ENCODE measurements at places on chromosomes 5 and 9.

- peak; percentile 43 for DNase-seq
These were observed 79.4 kb downstream of the SLC1A3 start for GRCh38 chr5:36685631-36686288.

DNA sequence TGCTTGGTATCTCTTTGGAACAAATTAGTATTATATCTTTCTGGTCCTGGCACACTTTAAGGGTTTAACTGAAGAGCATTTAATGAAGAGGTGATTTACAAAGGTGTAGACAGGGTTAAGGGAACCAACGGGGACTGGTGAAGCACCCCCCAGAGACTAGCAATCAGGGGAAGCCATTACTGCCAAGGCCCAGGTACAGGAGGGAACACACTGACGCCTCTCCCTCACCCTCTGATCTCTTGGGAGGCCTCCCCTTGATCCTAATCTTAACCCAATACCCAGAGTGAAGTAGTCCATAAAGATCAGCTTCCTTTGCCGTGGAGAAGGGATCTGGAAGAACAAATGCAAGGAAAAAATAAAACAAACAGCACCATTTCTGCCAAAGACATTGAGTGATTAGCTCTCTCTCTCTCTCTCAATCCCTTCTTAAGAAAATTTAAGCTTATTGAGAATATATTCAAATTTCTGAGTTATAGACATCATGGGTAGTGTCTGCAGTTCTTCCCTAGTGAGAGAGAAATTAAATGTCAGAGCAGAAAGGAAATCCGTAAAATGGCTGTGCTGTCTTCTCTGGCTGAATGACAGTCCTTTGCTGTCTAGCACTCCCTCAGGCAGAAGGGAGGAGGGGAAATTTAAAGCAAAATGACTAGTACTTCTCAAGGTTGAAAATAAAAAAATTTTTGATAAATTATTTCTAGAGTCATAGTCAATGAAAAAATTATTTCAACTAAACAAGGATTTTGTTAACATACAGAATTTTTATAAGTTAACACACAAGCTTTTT, 20.0 kb downstream of the F2R start:
- DNase-seq, result no peak

GRCh38 chr5:96141749-96142148, 180.1 kb upstream of the ELL2 start:
- DNase-seq, result no peak

- no peak for DNase-seq
These were observed 89.6 kb downstream of the PRDM6 start for GRCh38 chr5:123178683-123179082.

DNA sequence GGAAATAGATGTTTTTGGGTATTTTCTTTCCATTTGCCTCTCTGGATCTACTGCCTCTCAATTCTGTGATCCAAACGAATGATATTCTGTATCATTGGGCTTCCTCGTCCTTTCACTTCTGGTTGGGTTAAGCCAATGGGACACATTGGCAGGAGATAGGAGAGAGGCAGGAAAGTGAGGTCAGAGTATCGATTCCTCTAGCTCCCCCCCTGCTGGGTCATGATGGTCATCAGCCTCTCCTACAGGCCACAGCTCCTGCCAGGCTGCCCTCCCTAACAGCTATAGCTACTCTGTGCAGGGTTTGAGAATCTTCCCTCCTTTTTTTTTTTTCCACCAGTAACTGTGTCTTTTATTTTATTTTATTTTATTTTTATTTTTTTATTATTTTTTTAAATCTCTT, 39.4 kb downstream of the APBA1 start:
- DNase-seq, result no peak

DNA sequence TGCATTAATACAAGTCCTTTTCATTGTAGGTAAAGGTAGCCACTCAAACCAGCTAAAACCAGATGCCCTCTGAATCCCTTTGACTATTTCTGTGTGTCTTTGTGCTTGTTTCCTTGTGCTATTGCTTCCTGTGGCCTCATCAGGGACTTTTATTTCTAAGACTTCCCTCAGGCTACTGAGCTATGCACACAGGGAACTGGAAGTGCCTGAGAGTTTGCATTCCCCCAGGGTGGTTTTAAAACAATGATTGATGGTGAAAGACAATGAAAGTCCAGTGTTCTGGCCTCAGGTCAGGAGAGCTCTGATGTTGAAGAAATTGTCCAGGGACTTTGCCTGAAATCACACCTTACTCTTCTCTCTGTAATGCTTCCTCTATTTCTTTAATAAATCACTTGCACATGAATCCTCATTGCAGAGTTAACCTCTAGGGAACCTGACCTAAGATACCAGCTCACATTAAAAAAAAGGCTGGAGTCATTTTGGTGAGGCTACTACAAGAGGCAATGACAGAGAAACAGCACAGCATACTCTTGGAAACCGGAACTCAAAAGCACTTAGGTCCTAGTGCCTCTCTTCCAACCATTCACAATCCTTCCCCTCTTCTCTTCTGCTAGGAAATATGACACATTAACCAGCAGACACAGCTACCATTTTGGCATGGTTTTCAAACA, 158.1 kb upstream of the NREP start:
- DNase-seq, result no peak

- no peak for DNase-seq
These were observed 7.9 kb upstream of the IER5L start for GRCh38 chr9:129185991-129186390.

GRCh38 chr5:76081811-76082771, 1.1 kb upstream of the SV2C start:
- no peak for DNase-seq

DNA sequence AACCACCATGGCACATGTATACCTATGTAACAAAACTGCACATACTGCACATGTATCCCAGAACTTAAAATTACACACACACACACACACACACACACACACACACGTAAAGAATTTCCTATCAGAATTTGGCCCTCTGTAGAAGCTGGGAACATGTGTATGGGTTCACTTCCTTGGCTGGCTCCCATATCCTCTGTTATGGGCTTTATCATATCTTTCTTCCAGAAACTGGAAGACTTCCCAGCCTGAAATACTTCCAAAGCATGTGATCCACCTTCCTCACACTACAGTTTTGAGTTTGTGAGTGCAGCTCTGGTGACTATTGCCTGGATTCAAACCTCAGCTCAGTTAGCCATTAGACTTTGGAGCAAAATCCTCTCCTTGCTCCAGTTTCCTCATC, 78.6 kb upstream of the GDNF start:
- no peak for DNase-seq

DNA sequence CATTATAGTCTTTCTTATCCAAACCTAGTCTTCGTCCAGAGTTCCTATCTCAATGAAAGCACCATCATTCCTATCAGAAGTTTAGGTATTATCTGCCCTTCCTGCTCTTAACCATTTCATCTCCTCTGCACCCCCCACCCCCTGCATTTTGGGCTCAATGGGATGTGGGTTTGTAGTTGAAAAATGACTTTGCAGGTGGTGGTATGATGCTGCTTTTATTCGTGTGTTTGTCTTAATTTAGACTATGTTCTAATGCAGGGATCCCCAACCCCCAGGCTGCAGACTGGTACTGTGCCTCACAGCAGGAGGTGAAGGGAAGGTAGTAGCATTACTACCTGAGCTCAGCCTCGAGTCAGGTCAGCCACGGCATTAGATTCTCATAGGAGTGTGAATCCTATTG, 49.4 kb upstream of the ZNF608 start:
- no peak for DNase-seq

GRCh38 chr9:135772056-135772646, 70.2 kb downstream of the KCNT1 start:
- no peak for DNase-seq

GRCh38 chr5:67234671-67235176, 38.1 kb upstream of the CD180 start:
- DNase-seq, result no peak

DNA sequence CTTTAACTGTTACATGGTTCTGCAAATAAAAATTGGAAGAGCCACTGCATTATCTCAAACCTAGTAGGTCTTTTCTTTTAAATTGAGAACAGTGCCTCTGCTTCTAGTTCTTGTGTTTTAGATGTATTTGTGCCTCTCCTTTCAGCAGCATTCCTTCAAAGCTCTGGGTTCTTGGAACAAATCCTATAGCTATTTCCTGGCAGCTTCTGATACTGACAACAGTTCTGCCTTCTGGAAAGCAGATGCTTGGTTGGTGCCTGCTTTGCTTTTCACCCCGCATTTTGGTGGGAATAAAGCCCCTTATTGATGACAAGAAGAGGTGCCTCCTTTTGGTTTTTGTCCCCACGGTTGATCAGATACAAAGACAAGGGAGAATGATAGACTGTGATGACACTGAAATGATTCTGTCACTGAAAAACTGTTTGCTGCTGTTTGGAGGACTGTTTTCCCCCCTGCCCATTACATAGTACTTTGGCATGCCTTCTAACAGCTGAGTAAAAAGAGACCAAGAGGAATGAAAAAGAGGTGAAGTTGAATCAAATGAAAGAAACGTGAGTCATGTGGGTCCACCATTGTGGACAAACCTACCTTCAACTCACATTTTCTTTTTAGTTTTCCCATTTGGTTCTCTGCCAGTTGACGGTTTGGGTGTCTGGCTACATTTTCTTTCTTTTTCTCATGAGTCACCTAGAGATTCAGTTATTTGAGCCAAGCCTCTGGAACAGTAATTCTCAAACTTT, 5.6 kb downstream of the PTCD2 start:
- DNase-seq, result no peak

GRCh38 chr5:176733406-176734262, 76.7 kb upstream of the UNC5A start:
- no peak for DNase-seq

DNA sequence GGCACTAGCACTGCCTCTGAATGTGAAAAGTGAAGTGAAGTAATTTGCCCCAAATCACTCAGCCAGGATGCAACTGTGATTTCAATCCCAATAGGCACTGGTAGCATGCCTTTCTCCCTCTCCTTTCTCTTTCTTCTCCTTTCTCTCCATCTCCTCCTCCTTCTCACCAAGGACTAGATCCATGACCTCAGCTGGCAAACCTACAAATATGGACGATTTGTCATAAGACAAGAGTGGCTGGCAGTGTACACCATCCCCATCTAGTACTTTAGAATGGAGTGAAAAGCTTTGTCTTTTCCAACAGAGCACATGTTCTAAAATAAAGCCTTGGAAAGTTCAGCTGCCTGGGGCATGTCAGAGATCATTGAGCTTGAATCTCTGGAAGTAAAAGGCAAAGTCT, 574.7 kb upstream of the CLINT1 start:
- no peak for DNase-seq

Measured in GM20000 (cell line).